CD4-positive, alpha-beta T cell treated with Interleukin-17A for 1 hour (primary cell): ENCODE measurements at places on chromosomes 16 and 17.

- DNase-seq, result no peak
These were observed 143.7 kb downstream of the PRKCB start for GRCh38 chr16:23979441-23979840.

DNA sequence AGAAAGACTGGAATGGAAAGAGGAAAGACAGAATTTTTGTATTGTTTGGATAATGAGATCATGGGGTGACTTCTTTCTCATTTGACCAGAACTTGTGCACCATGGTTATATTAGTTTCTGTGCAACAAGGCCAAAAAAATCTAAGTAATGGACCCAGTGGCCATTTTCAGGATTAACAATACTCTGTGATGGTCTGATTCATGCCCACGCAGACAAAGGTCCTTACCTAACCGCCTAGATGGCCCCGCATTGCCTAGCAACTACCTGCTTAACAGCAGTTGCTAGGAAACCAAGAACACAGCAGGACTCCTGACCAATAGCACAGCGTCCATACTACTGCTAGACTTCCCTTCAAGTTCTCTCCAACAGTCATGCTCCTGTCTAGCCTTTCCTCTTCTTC is 22.4 kb downstream of the MIS12 start:
- DNase-seq, result no peak

DNA sequence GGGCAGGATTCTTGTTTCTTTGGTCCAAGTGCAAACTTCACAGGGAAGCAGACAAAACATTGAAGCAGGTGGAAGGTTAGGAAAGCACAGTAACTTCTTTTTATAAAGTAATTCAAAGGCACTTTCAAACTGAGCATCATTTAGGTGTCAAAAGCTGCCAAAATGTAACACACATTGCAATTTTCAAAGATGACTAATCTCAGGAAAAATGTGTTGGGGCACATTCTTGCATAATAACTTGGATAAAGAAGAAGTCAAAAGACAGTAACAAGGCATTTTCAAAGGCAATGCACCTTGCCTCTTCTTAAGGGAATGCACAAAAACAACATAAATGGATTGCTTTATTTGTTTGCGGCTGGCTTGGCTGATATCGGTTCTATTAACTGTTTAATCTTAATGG is 3.6 kb downstream of the KCNJ2 start:
- no peak for DNase-seq

GRCh38 chr17:39599004-39599664 is 8.6 kb downstream of the NEUROD2 start:
- DNase-seq, result no peak

GRCh38 chr16:77143364-77143763 is 47.6 kb upstream of the MON1B start:
- no peak for DNase-seq
